Naive thymus-derived CD4-positive, alpha-beta T cell (primary cell): ENCODE measurements at places on chromosomes 13 and 19. TPM values are rescaled to one million over a fixed set of nuclear protein-coding genes. Genes with fewer than 3 reads are reported as not detected.

Gene ZNF30
- polyA plus RNA-seq, result 10.2 TPM

Gene ONECUT3
- polyA plus RNA-seq, result not detected

Gene GPR4
- polyA plus RNA-seq, result not detected

Gene FGF14
- polyA plus RNA-seq, result not detected

Gene OR10H1
- polyA plus RNA-seq, result not detected

Gene ZNF865
- 0.24 TPM for polyA plus RNA-seq

Gene FCHO1
- 43.4 TPM for polyA plus RNA-seq

Gene ZNF808
- polyA plus RNA-seq, result 16.5 TPM
